AG04450 (cell line): ENCODE measurements at places on chromosomes 12 and 14. TPM values are rescaled to one million over a fixed set of nuclear protein-coding genes. Genes with fewer than 3 reads are reported as not detected.

The MOK gene
- polyA plus RNA-seq: 12.6 and 14.8 TPM in 2 replicates

The SEL1L gene
- polyA plus RNA-seq: 36.5 and 40.7 TPM in 2 replicates

The KLHL28 gene
- polyA plus RNA-seq: 4.8 and 5.9 TPM in 2 replicates

The TCTN1 gene
- 32.7 and 35.4 TPM in 2 replicates for polyA plus RNA-seq

The CDC42BPB gene
- polyA plus RNA-seq: 57.0 and 66.8 TPM in 2 replicates

The PDE3A gene
- 0.06 and 0.10 TPM in 2 replicates for polyA plus RNA-seq

The ACTN1 gene
- polyA plus RNA-seq: 641 and 751 TPM in 2 replicates

The DNAH10 gene
- 8.6 and 9.1 TPM in 2 replicates for polyA plus RNA-seq

The REC8 gene
- polyA plus RNA-seq: 1.5 and 2.5 TPM in 2 replicates

The TECPR2 gene
- polyA plus RNA-seq: 12.4 and 14.6 TPM in 2 replicates

The GPRC5D gene
- polyA plus RNA-seq: not detected in 2 replicates

The RERGL gene
- polyA plus RNA-seq: not detected in 2 replicates

The SNX6 gene
- polyA plus RNA-seq: 120 and 178 TPM in 2 replicates

The FAM181A gene
- polyA plus RNA-seq: not detected in 2 replicates

The TAS2R7 gene
- not detected in 2 replicates for polyA plus RNA-seq

The FLVCR2 gene
- polyA plus RNA-seq: 2.8 and 3.4 TPM in 2 replicates

The TMCC3 gene
- 0.29 and 0.50 TPM in 2 replicates for polyA plus RNA-seq

The APOLD1 gene
- polyA plus RNA-seq: 2.2 and 2.6 TPM in 2 replicates

The SERPINA12 gene
- polyA plus RNA-seq: not detected in 2 replicates

The HOXC12 gene
- not detected in 2 replicates for polyA plus RNA-seq

The TSPAN8 gene
- not detected in 2 replicates for polyA plus RNA-seq

The GALNT16 gene
- 1.3 and 1.6 TPM in 2 replicates for polyA plus RNA-seq

The TMEM63C gene
- polyA plus RNA-seq: not detected in 2 replicates

The MSRB3 gene
- 60.9 and 75.6 TPM in 2 replicates for polyA plus RNA-seq

The BCL2L14 gene
- polyA plus RNA-seq: not detected in 2 replicates

The DPPA3 gene
- not detected in 2 replicates for polyA plus RNA-seq

The CLEC6A gene
- not detected in 2 replicates for polyA plus RNA-seq
